ENCODE measurements at places on chromosomes 6 and 20. TPM values are rescaled to one million over a fixed set of nuclear protein-coding genes. Genes with fewer than 3 reads are reported as not detected.

GRCh38 chr20:2524709-2525506 is 11.5 kb upstream of the TMC2 start:
- DNase-seq: peak; percentile 56

GRCh38 chr20:60402189-60403058 is 444.2 kb downstream of the CDH26 start:
- DNase-seq: no peak

GRCh38 chr6:7921632-7922092 is 11.1 kb upstream of the TXNDC5 start:
- DNase-seq: no peak

- DNase-seq: no peak
Measured at GRCh38 chr20:1937316-1937976, 42.2 kb downstream of the SIRPA start.

DNA sequence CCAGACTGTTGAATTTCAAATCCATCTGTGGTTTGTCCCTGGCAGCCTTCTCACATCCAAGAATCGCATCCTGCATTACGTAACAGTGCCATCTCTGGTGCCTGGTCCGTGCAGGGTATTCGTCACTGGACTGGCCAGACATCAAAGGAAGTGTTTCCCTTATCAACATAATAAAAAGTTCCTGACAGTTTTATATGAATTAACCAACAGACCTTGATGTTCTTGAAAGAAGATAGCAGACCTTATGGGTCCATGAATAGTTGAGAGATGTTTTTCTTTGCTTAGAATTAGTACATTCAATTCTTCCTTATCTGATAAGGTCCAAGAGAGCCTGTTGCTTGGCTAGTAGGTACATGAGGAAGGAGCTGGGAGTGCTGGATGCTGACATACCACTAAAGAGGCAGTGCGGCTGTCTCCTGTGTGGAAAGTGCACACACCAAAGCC is 77.6 kb downstream of the PHACTR2 start:
- DNase-seq: no peak

DNA sequence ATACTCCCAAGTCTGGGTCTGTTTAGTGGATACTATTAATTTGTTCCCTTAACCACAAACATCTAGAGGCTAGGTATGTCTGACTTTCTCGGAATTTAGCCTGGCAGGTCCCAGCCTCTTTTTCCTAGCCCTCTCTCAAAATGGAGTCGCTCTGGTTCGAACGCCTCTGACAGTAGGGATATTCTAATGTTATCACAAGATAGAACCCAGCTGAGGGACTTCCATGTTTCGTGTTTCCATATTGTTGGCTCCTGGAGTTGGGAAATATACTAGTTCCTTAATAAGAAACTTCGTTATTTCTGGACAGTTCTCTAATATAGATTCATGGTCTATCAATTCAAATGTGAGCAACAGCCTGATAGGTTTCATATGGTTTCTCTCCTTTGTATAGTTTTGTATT is 16.4 kb downstream of the CYB5R4 start:
- DNase-seq: no peak

GRCh38 chr6:137165375-137166246 is 7.8 kb downstream of the IL22RA2 start:
- no peak for DNase-seq

GRCh38 chr6:157999168-158000051 is 17.7 kb downstream of the SYNJ2 start:
- DNase-seq: no peak

DNA sequence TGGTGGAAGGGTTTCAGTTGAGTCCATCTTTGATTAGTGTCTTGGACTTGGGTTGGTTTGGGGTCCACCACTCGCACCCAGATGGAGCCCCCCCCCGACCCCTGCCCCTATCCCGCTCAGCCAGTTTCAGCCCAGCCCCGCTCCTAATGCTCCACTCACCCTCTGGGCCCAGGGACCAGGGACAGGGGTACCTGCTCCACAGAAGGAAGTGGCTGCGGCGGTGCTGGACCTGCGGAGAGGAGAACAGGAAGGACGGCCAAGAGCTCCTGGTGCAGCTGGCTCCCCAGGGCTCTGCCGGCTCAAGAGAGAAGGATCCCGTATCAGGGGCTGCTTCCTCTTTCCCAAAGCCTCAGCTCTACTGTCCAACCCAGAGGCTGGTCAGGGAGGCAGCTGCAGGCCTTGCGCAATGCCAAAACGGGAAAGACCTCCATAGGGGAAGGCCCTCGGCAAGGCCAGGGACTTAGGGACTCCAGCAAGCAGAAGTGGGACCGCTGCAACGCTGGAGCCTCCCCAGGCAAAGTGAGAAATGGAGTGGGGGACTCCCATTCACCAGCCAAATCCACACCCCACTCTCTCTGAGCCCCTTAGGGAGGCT is at the start of gene SIGLEC1:
Gene SIGLEC1, minus strand, starts transcription at position 322 of the 595 bp plus-strand sequence. CDS start 5,472 bp downstream, outside the sequence.
- no peak for DNase-seq

- DNase-seq: no peak
Measured at GRCh38 chr6:126148853-126149252, 162.5 kb downstream of the TRMT11 start.

The FOXF2 gene
- not detected for total RNA-seq

GRCh38 chr20:63561624-63562396 is 7.9 kb downstream of the FNDC11 start:
- no peak for DNase-seq

The MAP3K5 gene
- total RNA-seq: 0.33 TPM

The TBXT gene
- total RNA-seq: 44.8 TPM

DNA sequence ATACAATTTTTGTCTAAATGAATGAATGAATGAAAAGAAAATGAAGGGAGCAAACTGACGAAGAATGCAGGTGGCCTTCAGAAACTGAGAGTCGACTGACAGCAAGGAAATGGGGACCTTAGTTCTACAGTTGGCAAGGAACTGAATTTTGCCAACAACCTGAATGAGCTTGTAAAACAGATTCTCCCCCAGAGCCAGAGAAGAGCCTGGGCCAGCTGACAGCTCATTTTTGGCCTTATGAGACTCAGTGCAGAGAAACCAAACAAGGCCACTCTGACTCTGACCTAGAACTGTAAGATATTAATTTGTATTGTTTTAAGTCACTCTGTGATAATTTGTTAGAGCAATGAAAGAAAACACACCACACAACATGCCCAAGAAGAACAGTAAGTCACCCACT is 21.8 kb downstream of the MAN1A1 start:
- no peak for DNase-seq

GRCh38 chr6:89067796-89068195 is 12.8 kb upstream of the PNRC1 start:
- DNase-seq: no peak

DNA sequence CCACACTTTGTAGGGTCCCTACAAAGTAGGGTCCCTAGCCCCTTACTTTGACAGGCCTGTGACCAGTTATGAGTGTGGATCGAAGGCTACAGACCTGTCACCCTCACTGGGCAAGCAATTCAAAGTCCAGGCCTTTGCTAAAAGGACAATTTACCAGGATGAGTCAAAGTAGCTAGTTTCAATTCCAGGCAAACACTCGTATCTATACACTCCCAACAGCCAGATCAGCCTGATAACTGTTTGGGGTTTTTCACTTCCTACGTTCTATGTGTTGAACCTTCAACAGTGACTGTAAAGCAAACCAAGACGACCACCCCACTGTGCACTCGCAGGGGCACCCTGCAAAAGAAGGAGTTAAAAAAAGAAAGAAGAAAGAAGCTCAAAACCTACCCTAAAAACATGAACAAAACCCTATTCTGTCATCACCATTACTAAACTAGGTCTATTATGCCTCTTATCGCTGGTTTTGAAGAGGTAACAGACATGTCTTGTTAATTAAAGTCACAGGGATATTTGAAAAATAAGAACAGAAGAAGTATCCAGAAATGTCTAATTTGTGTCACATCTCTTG is 3.2 kb downstream of the GFOD1 start:
- DNase-seq: no peak

GRCh38 chr20:43034981-43035724 is 154.6 kb downstream of the PTPRT start:
- no peak for DNase-seq

DNA sequence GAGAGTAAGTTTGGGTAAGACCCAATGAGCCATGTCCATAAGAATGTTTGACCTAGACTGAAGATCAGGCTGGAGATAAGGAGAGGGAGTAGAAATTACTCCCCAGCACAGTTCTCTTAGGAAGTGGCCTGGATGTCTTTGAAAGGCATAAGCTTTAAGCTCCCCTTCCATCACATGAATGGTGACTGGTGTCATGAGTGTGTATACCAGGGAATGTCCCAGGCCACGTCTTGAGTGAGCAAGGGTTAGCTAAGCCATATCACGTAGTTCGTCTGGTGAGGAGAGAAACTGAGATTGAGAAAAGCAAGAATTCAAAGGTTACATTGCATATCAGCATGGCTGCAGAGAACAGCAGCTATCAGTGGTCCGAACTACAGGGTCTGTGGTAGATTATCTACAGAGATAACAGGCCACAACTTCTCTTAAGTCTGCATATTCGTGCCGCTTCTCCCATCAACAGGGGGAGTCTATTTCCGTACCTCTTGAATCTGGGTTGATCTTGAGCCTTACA is 60.1 kb upstream of the BMP2 start:
- DNase-seq: no peak

DNA sequence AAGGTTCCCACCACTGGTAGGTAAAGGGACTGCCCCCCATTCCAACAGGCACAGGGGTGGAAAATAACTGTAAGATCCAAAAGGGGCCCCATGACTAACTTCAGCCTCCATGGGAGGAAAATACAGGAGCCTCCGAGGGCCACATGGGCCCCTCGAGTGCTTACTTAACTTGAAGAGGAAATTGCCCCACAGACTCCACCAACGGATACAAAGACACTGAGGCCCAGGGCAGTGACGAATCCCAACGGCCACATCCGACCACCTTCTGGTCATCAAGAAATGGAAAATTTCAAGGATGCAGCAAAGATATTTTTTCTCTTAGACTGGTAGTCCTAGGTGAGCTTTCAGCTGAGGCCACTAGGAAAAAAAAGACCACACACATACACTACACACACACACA is 116.0 kb upstream of the MRPS10 start:
- DNase-seq: no peak

DNA sequence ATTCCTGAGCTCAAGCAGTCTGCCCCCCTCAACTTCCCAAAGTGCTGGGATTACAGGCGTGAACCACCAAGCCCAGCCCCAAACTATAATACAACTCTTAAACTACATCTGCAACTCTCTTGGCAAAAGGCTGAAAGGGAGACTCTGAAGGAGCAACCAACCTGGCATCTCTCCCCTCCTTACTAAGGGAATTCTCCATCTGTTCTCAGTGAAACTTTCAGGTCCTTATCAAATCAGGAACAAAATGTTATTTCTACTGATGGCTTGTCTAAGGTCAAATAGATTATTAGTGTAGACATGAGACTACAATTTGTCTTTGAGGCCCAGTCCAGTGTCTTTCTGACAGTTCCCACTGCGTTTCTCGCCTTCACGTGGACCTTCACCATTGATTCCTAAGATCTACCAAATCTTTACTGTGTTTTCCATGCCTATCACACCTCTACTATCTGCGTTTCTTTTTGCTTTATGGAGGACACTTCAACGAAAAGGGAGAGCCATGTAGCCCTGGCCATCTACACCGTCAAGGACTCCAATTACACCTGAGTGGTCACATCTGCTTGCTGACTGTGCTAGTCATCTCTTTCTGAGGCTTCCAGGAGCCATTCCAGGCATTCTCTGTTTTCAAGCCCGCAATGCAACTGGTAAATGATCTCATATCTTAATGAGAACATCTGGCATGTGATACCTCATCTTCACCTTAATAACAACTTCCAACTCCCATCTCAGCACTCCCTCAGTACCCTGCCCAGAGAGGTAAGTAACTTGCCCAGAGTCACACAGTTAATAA is 405.7 kb upstream of the CITED2 start:
- no peak for DNase-seq

The TTBK1 gene
- 1.0 TPM for total RNA-seq

- DNase-seq: no peak
Measured at GRCh38 chr6:127471379-127472255, 12.4 kb upstream of the KIAA0408 start.
